ENCODE measurements at places on chromosomes 1 and 21.

DNA sequence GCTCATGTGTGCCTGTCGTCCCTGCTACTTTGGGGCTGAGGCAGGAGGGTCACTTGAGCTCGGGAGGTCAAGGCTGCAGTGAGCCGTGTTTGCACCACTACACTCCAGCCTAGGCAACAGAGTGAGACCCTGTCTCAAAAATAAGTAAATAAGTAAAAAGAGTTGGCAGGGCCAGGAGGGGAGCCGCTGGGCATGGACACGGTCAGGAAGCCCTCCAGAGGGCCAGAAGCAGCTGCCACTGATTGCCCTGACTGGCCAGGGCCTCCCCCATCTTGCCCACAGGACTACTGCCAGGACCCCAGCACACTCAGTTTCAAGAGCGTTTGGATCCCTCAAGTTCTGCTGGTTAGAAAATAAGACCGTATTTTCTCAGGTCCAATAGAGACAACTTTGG, 112.2 kb upstream of the IPO9 start:
- no peak for DNase-seq

DNA sequence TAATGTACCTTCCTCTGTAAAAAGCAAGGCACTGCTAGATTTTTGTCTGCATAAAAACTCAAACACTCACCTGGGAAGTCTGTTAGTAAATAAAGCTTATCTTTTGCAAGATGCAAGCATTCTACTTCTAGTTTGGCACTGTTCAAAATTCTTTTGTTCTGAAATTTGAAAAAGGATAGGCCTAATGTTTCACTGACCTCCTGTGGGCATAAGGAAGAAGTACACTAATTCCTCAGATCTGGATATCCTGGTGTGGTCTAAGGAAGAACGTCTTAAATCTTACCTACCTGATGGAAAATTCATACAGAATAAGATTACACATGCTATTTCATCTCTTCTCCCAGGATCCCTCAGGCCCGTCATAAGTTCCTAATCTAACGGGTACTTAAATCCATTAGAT, 93.5 kb upstream of the CAMK1G start:
- no peak for DNase-seq

DNA sequence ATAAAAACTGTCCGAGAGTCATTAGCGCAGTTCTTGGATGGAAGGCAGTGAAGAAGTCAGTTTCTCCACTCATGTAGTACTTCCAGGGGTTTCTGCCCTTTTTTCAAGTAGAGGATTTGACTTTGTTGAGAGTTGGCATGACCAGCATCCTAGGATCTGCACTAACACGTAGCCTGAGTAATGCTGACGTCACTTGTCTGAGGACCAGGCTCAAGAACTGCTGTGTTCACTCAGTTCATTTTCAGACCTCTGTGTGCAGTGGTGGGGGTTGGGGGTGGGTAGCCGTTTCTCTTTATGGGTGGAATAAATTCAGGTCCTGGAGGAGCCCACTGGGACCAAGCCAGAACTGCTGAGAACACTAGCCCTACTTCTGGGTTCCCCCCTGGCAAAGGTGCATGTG, 53.3 kb downstream of the MRPS6 start:
- DNase-seq, result no peak

GRCh38 chr1:24470592-24470991, 32.0 kb upstream of the RCAN3 start:
- DNase-seq, result no peak
